ENCODE measurements at places on chromosomes 2 and 18.
A peak's percentile ranks its signal among the peaks of the same experiment; 100 is the strongest.

- DNase-seq: no peak
Measured at GRCh38 chr2:30947686-30948085, 140.4 kb upstream of the CAPN13 start.

- no peak for DNase-seq
Measured at GRCh38 chr18:28736951-28737350, 560.0 kb upstream of the CDH2 start.

- no peak for DNase-seq
Measured at GRCh38 chr2:25524507-25524906, 148.9 kb downstream of the DTNB start.

- no peak for DNase-seq
Measured at GRCh38 chr18:79612291-79613108, 67.1 kb upstream of the CTDP1 start.

- DNase-seq: no peak
Measured at GRCh38 chr18:48090702-48091101, 160.2 kb upstream of the SMAD2 start.

DNA sequence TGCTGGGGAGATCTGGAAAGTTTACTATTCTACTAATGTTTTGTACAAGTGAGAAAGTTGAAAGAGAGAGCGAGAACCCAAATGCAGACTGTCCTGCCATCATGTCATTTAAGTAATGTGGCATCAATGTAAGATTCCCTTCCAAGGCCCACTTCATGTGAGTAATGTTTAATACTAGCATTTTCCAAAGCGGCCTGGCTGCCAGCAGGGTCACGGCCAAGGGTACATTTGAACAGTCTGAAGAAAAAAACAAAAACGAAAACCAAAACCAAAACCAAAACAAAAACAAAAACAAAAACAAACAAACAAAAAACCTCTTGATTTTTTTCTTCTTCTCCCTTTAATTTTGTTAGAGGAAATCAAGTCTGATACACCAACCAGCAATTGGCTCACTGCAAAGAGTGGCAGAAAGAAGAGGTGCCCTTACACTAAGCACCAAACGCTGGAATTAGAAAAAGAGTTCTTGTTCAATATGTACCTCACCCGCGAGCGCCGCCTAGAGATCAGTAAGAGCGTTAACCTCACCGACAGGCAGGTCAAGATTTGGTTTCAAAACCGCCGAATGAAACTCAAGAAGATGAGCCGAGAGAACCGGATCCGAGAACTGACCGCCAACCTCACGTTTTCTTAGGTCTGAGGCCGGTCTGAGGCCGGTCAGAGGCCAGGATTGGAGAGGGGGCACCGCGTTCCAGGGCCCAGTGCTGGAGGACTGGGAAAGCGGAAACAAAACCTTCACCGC, 2.2 kb downstream of the HOXD10 start:
- DNase-seq: peak; percentile 83

DNA sequence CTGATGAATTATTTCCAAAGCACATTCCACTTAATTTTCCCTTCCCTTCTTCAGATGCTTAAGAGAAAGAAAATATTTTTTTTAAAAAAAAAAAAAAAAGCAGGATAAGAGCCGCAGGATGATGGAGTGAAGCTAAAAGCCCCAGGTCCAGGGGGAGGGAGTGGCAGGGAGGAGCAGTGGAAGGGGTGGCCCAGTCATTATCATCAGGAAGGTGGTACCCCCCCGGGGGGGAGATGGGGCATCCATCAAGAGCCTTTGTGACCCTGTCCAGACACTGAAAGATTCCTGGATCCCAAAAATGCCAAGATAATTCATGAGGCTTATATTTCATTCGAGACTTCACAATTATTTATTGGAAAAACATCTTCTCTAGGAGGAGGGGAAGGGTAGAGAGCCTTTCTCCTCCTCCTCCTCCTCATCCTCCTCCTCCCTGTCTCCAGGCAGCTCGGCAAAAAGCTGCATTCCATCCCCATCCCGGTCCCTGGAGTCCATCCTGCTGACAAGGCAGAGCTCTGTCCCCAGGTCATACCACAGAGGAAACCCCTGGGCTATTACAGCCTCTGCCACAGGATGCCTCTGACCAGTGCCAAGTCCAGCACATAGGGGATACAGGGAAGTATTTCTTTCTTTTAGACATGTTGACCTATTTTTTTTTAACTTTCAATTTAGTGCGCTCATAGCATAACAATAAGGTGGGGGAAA, 125.3 kb downstream of the TWIST2 start:
- no peak for DNase-seq

GRCh38 chr2:150485114-150485870, 2.2 kb downstream of the RND3 start:
- DNase-seq: peak; percentile 56

GRCh38 chr2:86764661-86765309, 25.9 kb downstream of the CD8A start:
- no peak for DNase-seq

DNA sequence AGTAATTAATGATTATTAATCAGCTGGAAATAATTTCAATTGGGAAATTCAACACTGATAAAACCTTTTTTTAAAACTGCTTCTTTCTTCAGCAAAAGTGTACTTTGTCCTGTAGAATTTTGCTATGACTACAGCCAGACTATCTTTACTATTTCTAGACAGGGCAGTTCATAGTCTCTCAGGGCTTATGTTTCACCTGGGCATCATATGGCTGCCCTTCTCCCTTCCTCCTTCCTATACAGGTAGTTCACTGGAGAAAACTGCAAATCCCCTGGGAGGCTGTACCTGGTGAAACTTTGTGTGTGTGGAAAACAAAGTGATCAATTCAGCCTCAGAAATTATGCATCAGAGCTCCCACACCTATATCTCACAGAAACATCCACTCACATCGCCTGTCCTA, 38.6 kb downstream of the THADA start:
- DNase-seq: no peak

GRCh38 chr2:96089356-96090195, 26.8 kb downstream of the ADRA2B start:
- DNase-seq: peak; percentile 12

All from NCI-H2029 (cell line).